ENCODE measurements at places on chromosomes 3 and 15. TPM values are rescaled to one million over a fixed set of nuclear protein-coding genes. Genes with fewer than 3 reads are reported as not detected.

Gene ATP2B2
- polyA plus RNA-seq = 79.0 TPM

Gene NR2E3
- polyA plus RNA-seq = 0.71 TPM

Gene SHF
- polyA plus RNA-seq = 73.3 TPM

Gene AGBL1
- polyA plus RNA-seq = 0.33 TPM

Gene GNAT1
- 0.72 TPM for polyA plus RNA-seq
